ENCODE measurements at places on chromosomes 11 and 22.

- no peak for DNase-seq
Observed at GRCh38 chr11:28476864-28477263, 368.7 kb downstream of the METTL15 start.

- DNase-seq: no peak
Observed at GRCh38 chr22:24355574-24355973, 71.8 kb upstream of the ADORA2A start.

DNA sequence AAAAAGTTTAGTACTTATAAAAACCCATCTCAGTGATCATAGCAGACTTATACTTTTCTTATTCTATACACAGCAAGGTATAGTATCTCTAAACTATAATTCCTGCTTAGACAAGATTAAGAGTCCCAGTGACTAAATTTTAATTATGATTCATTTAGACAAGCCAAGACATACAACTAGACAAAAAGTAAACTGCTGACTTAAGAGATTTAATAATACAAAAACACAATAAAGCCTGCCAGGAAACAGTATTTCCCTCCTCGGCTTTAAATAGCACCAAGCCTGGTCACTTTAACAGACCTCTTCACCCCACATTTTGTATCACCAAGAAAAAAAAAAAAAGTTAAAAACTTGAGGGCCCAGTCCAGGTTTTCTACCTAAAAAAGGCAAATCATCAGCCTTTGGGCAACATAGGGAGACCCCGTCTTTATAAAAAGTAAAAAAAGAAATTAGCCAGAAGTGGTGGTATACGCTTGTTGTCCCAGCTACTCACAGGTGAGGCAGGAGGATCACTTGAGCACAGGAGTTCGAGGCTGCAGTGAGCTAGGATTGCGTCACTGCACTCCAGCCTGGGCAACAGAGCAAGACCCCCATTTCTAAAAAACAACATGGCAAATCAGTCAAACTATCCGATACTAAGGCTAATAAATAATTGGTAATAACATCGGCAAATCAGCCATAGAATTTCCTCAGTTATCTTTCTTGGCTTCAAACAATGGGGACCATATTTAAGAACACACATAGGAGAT is 53.8 kb downstream of the SIK3 start:
- DNase-seq: no peak

DNA sequence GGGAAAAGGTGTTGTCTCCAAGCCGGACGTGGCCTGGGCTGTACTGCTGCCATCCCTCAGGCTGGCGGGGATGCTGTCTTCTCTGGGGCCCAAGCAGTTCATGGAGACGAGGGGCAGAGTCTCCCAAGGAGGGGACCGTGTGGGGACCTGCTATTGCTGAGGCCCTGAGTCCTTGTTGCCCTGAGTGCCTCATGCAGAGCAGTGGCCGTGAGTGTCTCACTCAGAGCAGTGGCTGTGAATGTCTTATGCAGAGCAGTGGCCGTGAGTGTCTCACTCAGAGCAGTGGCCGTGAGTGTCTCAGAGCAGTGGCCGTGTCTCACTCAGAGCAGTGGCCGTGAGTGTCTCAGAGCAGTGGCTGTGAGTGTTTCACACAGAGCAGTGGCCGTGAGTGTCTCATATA is 54.7 kb downstream of the GRAMD4 start:
- DNase-seq: no peak

- DNase-seq: no peak
Observed at GRCh38 chr22:26941896-26942636, 284.7 kb downstream of the MIAT start.

GRCh38 chr11:120022617-120023016 is 115.3 kb downstream of the TRIM29 start:
- no peak for DNase-seq

- no peak for DNase-seq
Observed at GRCh38 chr11:94130298-94131046, 1.8 kb downstream of the PANX1 start.

DNA sequence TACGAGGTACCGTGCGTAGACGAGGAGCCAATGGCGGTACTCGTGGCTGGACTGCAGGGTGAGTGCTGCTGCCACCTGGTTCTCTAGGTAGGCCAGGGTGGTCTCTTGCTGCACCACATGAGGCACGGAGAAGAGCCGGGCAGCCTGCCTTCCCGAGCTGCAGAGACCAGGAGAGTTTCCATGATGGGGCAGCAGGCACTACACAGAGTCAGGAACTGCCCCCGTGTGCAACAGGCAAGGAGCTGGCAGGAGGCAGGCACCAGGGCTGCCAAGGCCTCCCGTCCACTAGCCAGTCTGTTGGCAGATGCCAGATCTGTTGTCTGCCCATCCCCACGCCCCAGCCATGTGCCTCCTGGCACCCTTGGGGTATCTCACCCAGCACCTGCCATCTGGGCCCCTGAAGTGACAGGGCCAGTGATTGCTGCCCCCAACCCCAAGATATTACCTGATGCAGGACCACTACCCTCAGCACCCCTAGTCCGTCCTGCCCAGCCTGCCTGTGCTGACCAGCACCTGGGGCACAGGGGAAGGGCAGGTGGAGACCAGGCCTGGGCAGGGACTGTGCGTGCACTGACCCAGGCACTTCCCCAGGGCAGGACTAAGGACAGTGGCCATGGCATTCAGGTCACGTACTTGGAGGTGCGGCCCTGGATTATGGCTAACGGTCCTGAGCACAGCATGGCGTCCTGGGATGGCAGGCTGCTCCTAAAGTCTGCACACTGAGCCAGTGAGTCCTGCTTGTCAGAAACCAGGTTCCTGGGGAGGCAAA is 62.0 kb upstream of the CLTCL1 start:
- no peak for DNase-seq

GRCh38 chr22:48084041-48084728 is 1321.7 kb downstream of the TBC1D22A start:
- DNase-seq: no peak

Measured in NCI-H526 treated with DMSO at 0.1 percent for 48 hours (cell line).